ENCODE measurements at places on chromosomes 6 and 20.

- no peak for DNase-seq
These were observed 84.8 kb upstream of the MPC1 start for GRCh38 chr6:166467436-166468000.

DNA sequence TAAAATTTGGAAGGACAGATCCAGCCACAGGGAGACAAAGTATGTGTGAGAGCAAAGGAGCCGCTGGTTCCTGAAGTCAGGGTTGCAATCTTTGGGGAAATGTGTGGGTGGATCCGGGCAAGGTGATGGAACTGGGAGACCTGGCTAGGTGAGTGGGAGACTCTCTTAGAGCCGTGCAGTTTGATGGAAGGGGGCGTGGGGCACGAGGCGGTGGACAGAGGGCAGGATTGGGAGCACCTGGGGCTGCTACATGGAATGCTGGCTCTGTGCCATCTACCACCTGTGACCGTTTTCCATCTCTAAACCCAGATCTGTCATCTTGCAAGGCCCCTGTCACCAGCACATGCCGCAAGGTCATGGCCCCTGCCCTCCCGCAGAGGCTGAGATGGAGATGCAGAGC, 268.4 kb downstream of the SMOC2 start:
- DNase-seq: no peak

GRCh38 chr6:165484178-165484889, 174.9 kb upstream of the C6orf118 start:
- DNase-seq: no peak

GRCh38 chr20:51388756-51389542, 153.6 kb downstream of the NFATC2 start:
- no peak for DNase-seq

GRCh38 chr6:43770372-43771209, 580 bp downstream of the VEGFA start:
- DNase-seq: no peak

DNA sequence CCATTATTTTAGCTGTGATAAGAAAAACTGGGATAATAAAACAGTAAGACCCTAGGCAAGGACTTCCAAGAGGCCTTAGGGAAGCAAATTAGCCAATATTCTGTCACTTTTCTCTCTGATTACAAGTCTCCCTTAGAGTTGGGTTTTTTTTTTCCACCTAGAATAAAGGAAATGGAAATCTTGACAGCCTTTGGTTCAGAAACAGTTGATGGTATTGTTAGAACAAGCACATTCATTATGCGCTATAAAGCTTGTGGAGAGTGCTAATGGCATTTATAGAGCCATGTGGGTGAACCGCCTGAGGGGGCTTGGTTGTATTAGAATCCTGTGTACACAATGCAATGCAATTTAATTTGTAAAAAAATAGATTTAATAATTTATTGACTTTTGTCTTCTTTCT, 88.9 kb upstream of the OGFRL1 start:
- DNase-seq: no peak
